ENCODE measurements at places on chromosomes 12 and 14. TPM values are rescaled to one million over a fixed set of nuclear protein-coding genes. Genes with fewer than 3 reads are reported as not detected.

DNA sequence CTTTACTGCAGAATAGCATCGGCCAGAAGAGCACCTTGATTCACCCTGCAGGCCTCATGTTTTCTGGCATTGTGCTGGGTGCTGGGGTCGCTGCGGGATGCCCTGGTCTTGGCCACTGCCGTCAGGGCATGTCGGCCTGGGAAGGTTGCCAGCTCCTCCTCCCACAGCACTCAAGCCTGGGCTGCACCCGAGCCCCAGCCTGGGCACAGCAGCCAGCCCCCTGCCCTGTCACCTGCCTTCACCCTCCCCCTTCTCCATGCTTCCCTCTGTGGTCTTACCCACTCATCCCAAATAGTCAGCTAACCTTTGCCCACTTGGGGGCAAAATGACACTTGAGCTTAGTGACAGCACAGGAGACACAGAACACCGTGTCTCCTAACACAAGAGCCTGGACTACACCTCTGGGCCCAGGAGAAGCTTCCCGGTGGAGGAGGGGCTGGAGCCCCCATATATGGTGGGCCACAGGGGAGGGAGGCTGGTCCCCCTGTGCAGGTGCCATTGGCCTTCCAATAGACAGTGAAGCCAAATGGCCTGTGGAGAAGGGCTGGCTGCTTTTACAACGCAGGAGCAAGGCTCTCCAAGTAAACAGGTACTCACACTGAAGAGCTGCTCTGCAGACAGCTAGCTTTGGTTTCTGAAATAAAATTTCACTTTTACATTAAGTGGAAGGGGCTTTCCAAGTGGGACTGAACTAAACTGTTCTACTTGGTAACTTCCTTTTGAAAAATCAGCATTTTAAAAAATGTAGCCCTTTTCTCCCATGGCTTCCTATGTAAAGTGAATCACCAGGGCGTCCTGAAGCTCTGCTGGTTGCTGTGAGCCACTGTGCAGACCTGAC, 51.2 kb upstream of the AMN start:
- ATAC-seq = peak; percentile 19

GRCh38 chr14:99136047-99136400, 136.0 kb downstream of the BCL11B start:
- ATAC-seq = no peak

The PLXNC1 gene
- 1.7 TPM for total RNA-seq

DNA sequence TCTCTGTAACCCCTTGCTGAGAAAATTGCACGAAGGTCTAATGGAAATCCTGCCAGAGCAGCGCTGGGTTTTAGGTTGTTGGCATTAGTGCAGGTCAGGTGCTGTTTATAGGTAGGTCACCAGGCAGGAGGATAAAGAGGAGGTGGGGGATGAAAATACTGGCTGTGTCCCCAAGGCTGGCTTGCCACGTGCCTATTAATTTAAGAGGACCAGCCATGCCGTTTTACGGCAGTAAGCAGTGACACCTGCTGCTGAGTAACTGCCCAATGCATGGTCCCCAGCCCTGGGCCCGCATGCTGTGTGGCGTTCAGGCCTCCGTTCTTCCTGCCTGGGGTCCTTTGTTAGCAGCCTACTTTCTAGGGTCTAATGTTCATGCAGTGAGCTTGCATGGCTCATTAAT, 67.2 kb downstream of the WDR20 start:
- no peak for ATAC-seq

DNA sequence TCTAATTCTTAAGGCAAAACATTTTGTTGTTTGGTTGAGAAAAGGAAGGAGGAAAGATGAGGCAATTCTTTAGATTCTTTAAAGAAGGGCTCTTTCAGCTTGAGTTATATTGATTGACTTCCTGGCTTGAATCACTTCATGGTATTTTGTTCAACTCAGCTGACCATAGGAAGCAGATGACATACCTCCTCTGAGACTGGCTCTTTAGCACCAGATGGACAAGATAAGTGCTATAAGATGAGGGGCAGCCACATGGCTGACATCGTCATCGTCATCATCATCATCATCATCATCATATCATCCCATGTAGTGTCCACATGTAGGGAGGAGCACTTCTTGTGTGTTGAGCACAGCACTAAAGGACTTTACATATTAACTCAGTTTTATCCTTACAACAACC, 81.3 kb downstream of the SSPN start:
- ATAC-seq = no peak

- no peak for ATAC-seq
Observed at GRCh38 chr12:122048151-122048550, 26.5 kb downstream of the BCL7A start.

GRCh38 chr12:18345021-18345735, 83.9 kb downstream of the PIK3C2G start:
- ATAC-seq = no peak

GRCh38 chr14:72544615-72545387, 349.1 kb downstream of the DPF3 start:
- no peak for ATAC-seq

DNA sequence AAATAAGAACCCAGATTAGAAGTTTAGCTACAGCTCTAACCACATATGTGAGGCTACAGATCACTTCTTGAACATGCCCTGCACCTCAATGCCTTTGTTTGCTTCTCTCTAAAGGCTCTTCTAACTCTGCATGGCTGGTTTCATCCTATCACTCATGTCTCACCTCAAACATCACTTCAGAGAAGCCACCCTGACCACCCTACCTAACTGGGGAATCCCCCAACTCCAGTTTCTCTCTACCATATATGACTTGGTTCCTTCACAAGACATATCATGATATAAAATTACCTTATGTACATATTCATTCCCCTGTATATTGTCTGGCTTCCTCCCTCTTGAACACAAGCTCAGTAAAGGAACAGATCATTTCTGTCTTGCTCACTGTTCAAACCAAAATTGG, 250.2 kb upstream of the GRIP1 start:
- no peak for ATAC-seq

- ATAC-seq = no peak
Observed at GRCh38 chr12:82176761-82177490, 181.3 kb downstream of the CCDC59 start.

DNA sequence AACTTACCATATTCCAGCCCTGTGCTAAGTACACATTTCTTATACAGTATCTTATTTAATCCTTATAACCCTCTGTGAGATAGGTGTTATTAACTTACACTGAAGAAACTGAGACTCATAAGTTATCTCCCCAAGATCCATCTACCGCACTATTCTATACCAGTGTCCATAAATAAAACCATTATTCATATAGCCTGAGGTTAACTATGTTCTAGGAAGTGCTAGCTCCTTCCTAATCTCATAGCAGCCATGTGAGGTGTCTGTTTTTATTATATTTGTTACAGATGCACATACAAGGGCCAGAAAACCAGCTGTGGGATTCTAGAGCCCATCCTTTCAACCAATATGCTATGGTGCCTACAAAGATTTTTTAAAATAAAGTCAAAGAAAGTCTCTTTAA, 100.3 kb upstream of the RAP1B start:
- ATAC-seq = no peak

DNA sequence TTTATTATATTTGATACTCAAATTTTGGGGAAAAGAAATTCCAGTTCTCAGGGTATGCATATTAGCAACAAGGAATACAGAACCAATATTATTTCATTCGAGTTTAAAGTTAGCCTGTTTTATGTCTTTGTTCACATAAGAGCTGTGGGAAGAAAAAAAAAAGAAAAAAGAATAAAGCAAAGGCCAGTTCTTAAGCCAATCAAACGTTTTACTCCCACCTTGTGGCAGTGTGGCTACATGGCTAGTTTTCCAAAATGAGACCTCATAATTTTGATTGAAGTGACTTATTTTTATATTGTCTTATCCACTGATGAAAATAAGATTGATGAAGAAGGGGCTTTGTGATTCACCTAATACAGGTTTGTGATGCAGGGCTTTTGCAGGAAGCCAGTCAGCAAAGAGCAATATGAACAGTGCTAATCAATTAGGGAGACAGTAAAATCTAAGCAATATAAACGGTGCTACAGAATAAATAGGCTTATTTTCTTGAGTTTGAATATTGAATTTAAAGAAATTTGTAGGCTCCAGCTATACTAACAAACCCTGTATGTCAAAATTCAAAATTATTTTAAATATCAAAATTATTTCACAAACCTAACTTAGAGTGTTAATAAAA, 624.1 kb upstream of the FOXG1 start:
- ATAC-seq = no peak

The DHRS4 gene
- 22.2 TPM for total RNA-seq

The PPP1CC gene
- total RNA-seq = 109 TPM

The LALBA gene
- not detected for total RNA-seq

The CEBPE gene
- total RNA-seq = not detected

DNA sequence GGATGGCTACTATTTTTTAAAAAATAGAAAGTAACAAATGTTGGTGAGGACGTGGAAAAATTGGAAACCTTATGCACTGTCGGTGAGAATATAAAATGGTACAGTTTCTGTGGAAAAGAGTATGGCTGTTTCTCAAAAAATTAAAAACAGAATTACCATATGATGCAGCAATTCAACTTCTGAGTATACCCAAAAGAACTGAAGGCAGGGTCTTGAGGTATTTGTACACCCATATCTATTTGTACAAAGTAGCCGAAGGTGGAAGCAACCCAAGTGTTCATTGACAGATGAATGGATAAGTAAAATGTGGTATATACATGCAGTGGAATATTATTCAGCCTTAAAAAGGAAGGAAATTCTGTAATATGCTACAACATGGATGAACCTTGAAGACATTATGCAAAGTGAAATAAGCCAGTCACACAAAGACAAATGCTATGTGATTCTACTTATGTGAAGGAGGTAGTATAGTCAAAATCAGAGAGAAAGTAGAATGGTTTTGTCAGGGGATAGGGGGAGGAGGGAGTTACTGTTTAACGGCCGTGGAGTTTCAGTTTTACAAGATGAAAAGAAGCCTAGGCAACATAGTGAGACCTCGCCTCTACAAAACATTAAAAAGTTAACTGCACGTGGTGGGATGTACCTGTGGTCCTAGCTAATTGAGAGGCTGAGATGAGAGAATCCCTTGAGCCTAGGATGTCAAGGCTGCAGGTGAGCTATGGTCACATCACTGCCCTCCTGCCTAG, 38.4 kb upstream of the CCT2 start:
- no peak for ATAC-seq

GRCh38 chr12:115155665-115156645, 472.0 kb upstream of the TBX3 start:
- ATAC-seq = no peak

The TRPV4 gene
- 7.3 TPM for total RNA-seq

- no peak for ATAC-seq
Observed at GRCh38 chr14:90592655-90593054, 195.8 kb downstream of the CALM1 start.

GRCh38 chr12:117825827-117826226, 143.0 kb downstream of the KSR2 start:
- ATAC-seq = no peak

GRCh38 chr14:67491741-67492507, 3.4 kb upstream of the TMEM229B start:
- ATAC-seq = no peak

- ATAC-seq = peak; percentile 54
Observed at GRCh38 chr14:75826599-75826998, 155.2 kb downstream of the TGFB3 start.

- no peak for ATAC-seq
Observed at GRCh38 chr14:63726499-63726898, 1.4 kb downstream of the SGPP1 start.
